Activated naive CD4-positive, alpha-beta T cell treated with anti-CD3 and anti-CD28 coated beads for 36 hours (primary cell): ENCODE measurements at places on chromosomes 12 and 14. TPM values are rescaled to one million over a fixed set of nuclear protein-coding genes. Genes with fewer than 3 reads are reported as not detected.
A peak's percentile ranks its signal among the peaks of the same experiment; 100 is the strongest.

- DNase-seq: no peak
These were observed 117.7 kb downstream of the OTOGL start for GRCh38 chr12:80217011-80217535.

DNA sequence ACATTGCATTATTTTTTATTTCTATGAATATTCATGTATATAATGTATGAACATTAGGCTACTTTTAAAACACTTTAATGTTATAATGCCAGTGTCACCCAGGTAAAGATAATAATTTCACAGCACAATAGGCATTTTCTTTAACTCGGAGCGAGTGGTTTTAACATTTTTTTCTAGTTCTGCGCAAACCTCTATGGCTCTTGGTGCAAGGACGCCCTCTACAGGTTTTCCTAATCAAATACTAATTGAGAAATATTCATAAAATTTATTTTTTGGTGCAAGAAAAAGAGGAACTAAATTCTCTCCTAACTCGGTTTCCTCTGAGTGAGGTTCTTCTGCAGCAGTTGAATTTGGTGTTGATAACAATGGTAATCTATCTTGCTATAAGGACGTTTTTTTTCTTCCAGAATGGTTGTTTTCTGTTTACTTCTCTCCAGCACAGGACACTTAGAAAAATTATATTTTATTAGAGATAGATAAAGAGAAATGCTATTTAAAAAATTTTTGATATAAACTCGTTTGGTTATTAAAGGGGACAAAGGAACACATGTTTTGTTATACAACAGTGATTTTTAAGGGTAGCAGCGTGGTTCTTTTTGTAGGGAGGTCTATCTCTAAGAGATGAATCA lies 2.4 kb upstream of the WIF1 start:
- peak; percentile 48 for DNase-seq

- no peak for DNase-seq
These were observed 861.0 kb downstream of the RPS29 start for GRCh38 chr14:48725051-48725734.

DNA sequence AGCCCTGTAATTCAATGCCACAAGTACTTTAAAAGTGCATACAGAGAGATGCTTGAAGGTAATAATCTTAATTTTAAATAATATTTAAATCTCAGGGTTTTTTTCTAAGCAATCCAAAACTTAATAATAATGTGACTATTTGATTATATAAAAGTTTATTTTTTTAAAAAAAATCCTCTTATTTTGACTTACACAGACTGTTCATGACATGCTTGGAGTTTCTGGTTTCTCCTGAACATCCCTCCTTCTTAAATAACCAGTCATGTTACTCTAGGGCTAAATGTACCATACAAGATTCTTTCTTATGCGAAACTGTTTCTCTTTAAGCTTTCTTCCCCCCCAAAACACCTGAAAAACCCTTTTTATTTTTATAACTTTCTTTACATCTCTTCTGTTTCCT lies 58.2 kb upstream of the SLC2A13 start:
- DNase-seq: no peak

Gene NKX2-1
- total RNA-seq: not detected

Gene SPSB2
- 2.6 TPM for total RNA-seq

DNA sequence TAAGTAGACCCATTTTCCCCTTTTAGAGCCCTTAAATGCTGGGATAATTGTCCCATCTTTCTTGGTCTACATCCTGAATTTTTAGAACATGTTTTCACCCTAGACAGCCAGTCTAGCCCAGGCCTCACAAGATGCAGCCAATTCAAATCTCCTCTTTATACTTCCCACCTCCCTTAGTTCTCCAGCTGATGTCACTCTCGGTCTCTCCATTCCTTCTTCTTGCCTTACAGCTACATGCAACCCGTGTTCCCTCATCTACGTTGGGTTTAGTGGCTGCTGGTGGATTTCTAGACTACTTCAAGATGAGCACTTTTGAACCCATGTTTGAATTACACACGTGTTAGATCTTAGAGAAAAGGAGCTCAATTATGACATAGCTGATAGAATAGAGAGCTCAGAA lies 132.0 kb downstream of the PPM1H start:
- no peak for DNase-seq

- DNase-seq: no peak
These were observed 57.5 kb downstream of the RMST start for GRCh38 chr12:97520106-97520505.

DNA sequence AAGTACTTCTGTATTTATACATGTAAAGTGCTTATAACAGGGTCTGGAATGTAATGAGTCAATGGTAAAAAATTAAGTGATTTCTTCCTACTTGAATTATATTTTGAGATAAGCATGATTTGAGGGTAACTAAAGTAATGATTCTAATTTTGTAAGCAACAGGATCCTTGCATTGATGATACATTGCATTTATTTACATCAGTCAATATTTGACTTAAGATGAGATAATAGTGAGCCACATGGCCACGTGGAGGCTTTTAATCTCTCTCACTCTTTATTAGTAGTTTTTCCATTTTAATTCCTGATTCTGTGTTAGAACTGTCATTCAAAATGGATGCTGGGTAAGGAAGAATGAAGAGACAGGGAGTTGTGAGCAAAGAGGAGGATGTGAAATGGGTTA lies 298.1 kb upstream of the PRICKLE1 start:
- no peak for DNase-seq

DNA sequence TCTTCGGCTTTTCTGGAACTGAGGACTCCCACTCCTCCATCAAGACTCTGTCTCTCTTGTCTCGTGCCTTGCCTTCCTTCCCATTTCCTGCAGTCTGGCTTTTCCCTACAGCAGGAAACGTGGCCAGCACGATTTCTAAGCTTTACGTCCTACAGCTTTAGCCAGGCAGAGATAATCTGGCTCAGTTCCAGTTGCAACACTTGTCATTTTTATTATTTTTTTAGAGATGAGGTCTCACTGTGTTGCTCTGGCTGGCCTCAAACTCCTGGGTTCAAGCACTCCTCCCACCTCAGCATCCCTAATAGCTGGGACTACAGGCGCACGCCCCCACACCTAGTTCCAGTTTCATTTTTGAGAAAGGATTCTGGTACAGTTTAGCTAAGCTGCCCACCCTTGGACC lies 19.9 kb downstream of the CALM1 start:
- no peak for DNase-seq

GRCh38 chr12:80353254-80353653 lies 90.8 kb upstream of the PTPRQ start:
- no peak for DNase-seq

- DNase-seq: peak; percentile 66
These were observed 13.4 kb downstream of the ASB2 start for GRCh38 chr14:93962701-93963601.

DNA sequence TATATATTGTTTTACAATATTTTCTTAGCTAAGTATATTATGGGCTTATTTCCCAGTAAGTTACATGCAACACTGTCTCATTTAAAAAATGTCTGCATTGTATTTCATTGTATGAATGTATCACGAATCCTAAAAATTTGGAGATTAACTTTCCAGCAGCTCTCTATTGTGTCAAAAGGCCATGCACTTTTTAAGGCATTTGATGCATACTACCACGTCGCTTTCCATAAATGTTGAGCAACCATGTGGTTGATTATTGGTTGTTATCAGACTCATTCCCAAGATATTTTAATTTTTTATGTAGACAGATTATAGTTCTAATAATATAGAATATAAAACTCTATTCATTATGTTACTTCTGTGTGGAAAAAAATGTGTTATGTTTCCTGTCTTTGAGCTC lies 79.9 kb downstream of the SMOC1 start:
- DNase-seq: no peak

- DNase-seq: no peak
These were observed 170.9 kb upstream of the PARP11 start for GRCh38 chr12:4044101-4044500.
